Activated CD4-positive, alpha-beta T cell treated with anti-CD3 and anti-CD28 coated beads for 36 hours (primary cell): ENCODE measurements at places on chromosomes 1 and 21.
A peak's percentile ranks its signal among the peaks of the same experiment; 100 is the strongest.

DNA sequence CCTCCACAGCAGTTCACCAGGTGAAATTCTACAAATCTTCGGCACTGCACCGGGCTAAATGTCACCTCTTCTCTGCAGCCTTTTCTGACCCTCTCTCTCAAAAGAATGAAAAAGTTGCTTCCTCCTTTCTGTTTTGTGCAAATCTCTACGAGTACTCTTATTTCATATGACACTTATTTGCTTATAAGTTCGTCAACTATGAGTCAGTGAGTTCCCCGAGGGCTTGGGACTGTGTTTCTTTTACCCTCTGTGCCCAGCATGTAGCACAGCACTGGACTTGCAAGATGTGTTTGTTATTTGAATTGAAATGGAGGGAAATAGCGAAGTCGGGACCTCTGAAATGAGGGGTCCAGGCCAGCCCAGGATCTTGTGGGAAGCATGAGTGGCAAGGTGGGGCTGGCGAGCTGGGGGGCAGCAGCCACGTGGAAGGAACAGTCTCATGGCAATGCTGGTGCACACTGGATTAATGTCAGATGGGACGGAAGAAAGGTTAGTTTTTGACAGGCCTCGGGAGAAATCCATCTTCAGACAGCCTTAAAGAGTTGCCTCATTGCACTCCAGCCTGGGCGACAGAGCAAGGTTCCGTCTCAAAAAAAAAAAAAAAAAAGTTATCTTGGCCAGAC, 6.2 kb downstream of the SLC6A9 start:
- no peak for DNase-seq

- DNase-seq, result no peak
These were observed 15.9 kb downstream of the KAZN start for GRCh38 chr1:14614341-14614740.

DNA sequence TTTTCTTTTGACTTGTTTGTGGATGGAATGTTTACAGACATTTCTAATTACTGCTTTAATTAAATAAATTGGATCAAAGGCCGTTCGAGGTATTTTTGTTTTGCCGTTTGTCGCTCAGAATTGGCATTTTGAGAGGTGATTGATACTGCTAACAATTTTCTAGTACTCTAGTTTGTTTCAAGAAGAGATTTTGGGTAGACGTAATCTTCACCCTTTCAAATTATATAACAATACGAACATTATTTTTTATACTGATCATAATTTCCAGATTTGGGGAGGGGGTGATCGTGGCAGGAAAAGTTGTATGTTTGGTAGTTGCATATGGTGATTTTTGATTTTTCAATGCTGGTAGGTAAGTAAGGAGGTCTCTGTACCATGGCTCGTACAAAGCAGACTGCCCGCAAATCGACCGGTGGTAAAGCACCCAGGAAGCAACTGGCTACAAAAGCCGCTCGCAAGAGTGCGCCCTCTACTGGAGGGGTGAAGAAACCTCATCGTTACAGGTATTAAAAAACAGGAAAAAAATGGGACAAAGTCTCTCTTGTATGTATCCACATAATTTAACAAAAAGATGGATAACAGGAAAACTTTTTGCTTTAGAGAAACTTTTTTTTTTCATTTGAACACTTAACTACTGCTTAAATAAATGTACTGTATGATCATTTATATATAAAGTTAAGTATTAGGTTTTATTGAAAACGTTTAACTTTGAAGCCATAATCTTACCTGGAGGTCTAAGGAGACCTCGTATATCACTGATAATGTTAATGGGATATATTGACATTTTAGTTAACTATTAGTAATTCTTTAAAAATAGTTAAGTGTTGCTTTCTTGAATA, 1.7 kb downstream of the H3-3A start:
- DNase-seq, result peak; percentile 30

DNA sequence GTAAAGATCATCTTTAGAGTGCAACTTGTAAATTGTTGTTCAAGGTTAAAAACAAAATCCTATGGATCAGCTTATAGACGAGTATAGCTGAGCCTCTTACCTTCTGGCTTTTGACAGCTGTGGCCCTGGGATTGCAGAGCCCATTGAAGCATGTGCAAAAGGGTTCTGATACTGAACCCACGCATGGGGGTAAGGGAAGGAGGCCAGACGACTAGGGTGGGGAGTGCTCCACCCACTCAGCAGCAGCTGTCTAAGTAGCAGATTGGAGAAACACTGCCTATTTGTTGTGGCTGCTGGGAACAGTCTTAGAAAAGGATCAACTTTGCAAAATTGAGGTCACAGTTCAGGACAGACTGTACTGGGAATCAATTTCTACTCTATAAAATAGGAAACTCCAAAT, 16.1 kb downstream of the CD101 start:
- no peak for DNase-seq

- no peak for DNase-seq
These were observed 149.7 kb downstream of the HIVEP3 start for GRCh38 chr1:41769068-41769467.

- DNase-seq, result no peak
These were observed 198.2 kb downstream of the LRRC7 start for GRCh38 chr1:69765951-69766350.
